ENCODE measurements at places on chromosomes 1 and 21. TPM values are rescaled to one million over a fixed set of nuclear protein-coding genes. Genes with fewer than 3 reads are reported as not detected.

DNA sequence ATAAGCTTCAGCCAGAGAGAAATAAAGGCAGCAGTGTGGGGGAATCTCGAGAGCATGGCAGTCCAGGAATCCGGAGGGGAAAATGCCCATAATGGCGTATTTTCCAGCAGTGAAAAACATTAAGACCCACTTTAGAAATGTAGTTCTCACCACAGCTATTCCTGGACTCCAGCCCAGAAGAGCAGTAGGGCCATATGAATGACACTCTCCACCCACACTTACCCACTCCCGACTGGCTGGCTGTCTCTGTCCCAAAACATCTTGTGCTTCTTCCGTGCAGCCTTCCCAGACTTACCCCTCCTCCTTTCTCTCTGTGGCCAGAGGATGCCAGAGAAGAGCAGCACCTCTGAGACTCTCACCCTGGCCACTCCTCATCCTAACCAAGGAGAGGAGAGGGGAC lies 56.4 kb downstream of the TRABD2B start:
- DNase-seq: peak; percentile 46

DNA sequence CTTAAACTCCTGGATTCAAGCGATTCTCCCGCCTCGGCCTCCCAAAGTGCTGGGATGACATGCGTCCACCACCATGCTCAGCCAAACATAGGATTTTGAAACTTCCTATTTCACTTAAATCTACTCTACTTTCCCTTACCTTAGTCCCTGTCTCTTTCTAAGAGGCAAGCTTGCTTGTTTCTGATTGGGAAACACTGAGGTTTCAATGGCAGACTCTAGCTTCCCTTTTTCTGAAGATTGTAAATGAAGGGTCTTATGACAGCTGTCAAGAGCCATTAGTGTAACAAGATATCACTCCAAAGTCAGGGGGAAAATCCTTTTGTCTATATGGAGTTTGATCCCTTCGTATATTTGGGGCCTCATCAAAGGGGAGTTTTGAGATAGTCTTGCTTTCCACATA lies 23.5 kb upstream of the LMO4 start:
- no peak for DNase-seq

- DNase-seq: no peak
Observed at GRCh38 chr1:72000809-72001208, 281.5 kb downstream of the NEGR1 start.

- peak; percentile 82 for DNase-seq
Observed at GRCh38 chr1:209389258-209389657, 194.3 kb upstream of the CAMK1G start.

GRCh38 chr1:167301355-167301754 lies 80.7 kb downstream of the POU2F1 start:
- DNase-seq: no peak

- peak; percentile 17 for DNase-seq
Observed at GRCh38 chr1:114154146-114154962, 685 bp upstream of the SYT6 start.

GRCh38 chr1:94552071-94552586 lies 10.6 kb upstream of the F3 start:
- DNase-seq: no peak

GRCh38 chr1:197619008-197619640 lies 156.2 kb downstream of the DENND1B start:
- DNase-seq: no peak

DNA sequence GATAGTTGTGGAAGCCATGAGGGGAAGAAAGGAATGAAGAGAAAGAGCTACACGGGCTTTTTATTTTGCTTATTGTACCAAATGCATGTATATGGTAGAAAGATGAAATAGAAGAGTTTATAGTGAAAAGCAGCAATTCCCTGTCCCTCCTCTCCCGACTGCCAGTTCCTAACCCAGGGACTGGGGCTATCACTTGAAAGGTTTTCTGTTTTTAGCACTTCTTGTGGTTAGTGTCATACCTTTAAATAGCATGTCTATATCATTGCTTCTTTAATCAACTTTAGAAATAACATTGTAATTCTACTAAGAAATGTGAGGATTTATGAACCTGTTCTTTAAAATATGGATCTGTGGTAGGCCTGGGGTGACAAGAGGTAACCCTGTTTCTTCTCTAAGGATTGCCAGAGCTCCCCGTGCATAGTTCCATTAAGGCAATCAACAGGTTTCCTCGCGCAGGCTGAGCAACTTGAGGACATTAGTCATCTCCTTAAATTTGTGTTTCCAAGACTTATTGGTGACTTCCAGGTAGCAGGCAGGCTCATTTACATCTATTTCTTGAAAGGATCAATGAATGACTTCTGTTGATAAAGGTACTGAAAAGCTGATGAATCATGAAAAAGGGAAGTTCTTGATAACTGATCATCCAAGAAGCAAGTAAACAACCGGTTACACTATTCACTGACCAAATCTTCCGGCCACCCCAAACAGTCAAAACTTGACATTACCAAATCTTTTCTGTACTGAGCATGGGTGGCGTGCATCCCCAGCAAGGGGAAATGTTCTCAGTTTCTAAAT lies 37.8 kb upstream of the S1PR1 start:
- DNase-seq: no peak

- DNase-seq: no peak
Observed at GRCh38 chr1:203175827-203176241, 208 bp upstream of the MYBPH start.

GRCh38 chr1:50917138-50918137 lies 42.6 kb downstream of the FAF1 start:
- DNase-seq: no peak

DNA sequence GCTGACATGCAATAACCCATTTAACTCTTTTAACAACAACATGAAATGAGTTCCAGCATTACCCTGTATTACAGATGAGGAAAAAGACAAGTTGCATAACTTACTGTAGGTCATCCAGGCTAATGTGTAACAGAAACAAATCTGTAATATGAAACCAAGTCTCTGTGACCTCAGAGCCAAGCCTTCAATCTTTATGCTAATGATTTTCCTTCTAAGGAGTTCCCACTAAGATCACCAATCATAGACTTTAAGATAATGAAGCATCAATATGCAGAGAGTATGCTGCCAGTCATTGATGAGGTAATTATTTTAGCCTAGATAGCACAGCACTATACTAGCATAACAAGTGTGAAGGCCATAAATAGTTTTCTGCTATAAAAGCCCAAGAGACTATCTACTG lies 35.6 kb upstream of the RNPC3 start:
- DNase-seq: no peak

- no peak for DNase-seq
Observed at GRCh38 chr1:240991230-240991629, 365.8 kb downstream of the RGS7 start.

DNA sequence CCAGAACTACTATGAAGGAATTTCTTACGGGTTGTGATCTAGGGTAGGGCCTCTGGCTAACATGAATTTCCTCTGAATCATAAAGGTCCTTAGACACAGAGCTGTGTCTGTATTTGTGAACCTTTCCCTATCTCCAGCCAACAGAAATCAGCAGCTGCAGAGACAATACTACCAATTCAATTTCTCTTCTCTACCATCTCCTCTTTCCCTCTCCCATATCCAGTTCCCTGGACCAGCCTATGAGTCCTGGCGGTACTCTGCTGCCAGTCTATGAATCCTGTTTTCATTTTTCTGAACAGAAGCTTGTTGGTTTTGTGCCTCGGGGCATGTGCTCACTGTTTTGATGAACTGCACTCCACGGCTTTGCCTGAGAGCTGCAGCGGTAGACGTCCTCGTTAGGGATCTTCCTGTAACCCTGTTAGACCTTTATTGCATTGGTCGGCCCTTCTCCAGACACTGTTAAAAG lies 458.0 kb upstream of the VAMP3 start:
- DNase-seq: no peak

DNA sequence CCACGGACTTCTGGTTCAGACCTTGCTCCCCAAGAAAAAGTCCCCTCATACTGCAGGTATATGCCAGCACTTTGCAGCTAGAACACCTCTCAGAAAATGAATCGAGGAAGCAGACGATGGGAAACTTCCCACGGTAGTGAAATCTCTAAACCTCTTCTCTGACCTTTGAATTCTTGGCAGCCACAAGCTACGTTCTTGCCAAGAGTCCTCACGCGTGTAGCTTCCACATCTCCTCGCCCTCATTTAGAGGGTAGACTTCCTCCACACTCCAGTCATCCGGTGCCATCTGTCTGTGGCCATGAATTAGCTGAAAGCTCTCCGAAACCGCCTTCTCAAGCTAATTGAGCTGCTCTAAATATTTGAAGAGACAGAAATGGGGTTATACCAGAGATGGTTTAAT lies 127.8 kb downstream of the RGS7 start:
- no peak for DNase-seq

DNA sequence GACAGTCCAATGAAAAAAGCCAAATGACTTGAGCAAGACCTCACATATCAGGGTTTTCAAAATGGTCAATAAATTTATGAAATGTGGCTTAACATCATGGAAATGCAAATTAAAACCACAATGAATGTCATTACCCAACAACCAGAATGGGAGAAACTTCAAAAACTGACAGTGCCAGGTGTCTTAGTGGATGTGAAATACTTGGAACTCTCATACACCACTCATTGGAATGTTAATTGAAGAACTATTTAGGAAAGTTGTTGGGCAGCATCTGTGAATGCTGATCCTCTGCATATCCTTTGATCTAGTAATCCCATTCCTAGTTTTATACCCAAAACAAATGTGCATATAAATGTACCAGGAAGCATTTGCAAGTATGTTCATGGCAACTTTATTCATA lies 19.2 kb upstream of the BACH1 start:
- no peak for DNase-seq

The PLA2G2F gene
- total RNA-seq: not detected

The ANGEL2 gene
- 36.7 TPM for total RNA-seq

The LCE2A gene
- not detected for total RNA-seq

The PPM1J gene
- 2.4 TPM for total RNA-seq

The RNPC3 gene
- 7.0 TPM for total RNA-seq

The OR2T11 gene
- total RNA-seq: not detected

The LENEP gene
- not detected for total RNA-seq

The PRDM16 gene
- total RNA-seq: not detected

The MPL gene
- not detected for total RNA-seq

The PTGS2 gene
- total RNA-seq: 1.1 TPM

The ZNF683 gene
- total RNA-seq: not detected

The DPT gene
- not detected for total RNA-seq

The SLAMF6 gene
- total RNA-seq: not detected

The KRTAP8-1 gene
- not detected for total RNA-seq

The MARK1 gene
- not detected for total RNA-seq

The CFAP74 gene
- total RNA-seq: 0.20 TPM

The KRTAP19-1 gene
- total RNA-seq: not detected
